ENCODE measurements at places on chromosomes 5 and 9.

- H3K27me3 ChIP-seq = no peaks in the 10 kb centered on the region
- no peak overlapping the region for H3K27ac ChIP-seq
- DNase-seq = no peak
- H3K36me3 ChIP-seq = no peaks in the 10 kb centered on the region
Measured at GRCh38 chr9:23538067-23538402, 288.0 kb downstream of the ELAVL2 start.

- no peak for DNase-seq
- no peaks in the 10 kb centered on the region for H3K4me1 ChIP-seq
- H3K4me3 ChIP-seq = no peak overlapping the region
- no peaks in the 10 kb centered on the region for H3K27me3 ChIP-seq
Measured at GRCh38 chr5:77080905-77081304, 6.2 kb downstream of the ZBED3 start.

DNA sequence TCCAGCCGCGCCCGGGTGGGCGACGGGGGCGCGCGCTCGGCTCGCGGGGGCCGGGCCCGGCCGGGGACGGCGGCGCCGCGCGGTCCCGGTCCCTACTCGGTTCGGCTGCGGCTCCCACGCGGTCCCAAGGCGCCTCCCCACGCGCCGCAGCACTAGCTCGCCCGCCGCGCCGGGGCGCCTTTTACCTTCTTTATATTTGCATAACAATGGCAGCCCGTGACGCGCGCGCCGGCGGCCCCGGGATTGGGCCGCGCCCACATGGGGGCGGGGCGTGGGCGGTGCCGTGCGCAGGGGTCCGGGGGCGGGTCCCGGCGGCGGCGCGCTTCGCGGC is at the start of gene NRARP:
Gene NRARP, minus strand, starts transcription at position 154 of the 331 bp plus-strand sequence. CDS start 343 bp downstream, outside the sequence.
- peaks cover under 1% of the 10 kb centered on the region for H3K27me3 ChIP-seq
- H3K36me3 ChIP-seq = peaks cover 6% of the 10 kb centered on the region
- H3K4me3 ChIP-seq = peak within 1 kb of the TSS; percentile 74
- peak; percentile 86 for DNase-seq

DNA sequence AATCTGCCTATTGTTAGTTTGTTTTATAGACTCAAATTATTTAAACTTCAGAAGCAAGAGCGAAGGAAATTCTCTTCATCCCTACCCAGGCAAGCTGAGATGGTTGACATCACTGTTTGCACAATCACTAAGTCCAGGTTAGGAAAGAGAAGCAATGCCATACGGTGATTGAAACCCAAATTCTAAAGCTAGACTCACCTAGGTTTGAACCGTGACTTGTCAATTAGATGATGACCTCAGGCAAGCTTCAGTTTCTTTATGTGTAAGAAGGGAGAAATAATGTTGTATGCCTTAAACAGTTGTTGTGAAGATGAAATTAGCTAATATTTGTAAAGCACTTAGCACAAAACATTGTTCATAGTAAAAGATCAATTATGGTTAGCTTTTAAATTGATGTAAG is 96.5 kb upstream of the ANKRD55 start:
- peak; percentile 27 for DNase-seq
- H3K36me3 ChIP-seq = no peaks in the 10 kb centered on the region
- H3K4me3 ChIP-seq = no peak overlapping the region
- no peaks in the 10 kb centered on the region for H3K27me3 ChIP-seq

GRCh38 chr5:97846643-97847042 is 663.6 kb upstream of the RIOK2 start:
- H3K27me3 ChIP-seq = no peaks in the 10 kb centered on the region
- no peak overlapping the region for H3K4me3 ChIP-seq
- H3K36me3 ChIP-seq = no peaks in the 10 kb centered on the region

GRCh38 chr5:156274453-156274852 is 52.5 kb upstream of the SGCD start:
- H3K4me3 ChIP-seq = no peak overlapping the region
- no peak overlapping the region for H3K27ac ChIP-seq
- H3K4me1 ChIP-seq = no peaks in the 10 kb centered on the region
- H3K36me3 ChIP-seq = no peaks in the 10 kb centered on the region
- H3K27me3 ChIP-seq = no peaks in the 10 kb centered on the region

DNA sequence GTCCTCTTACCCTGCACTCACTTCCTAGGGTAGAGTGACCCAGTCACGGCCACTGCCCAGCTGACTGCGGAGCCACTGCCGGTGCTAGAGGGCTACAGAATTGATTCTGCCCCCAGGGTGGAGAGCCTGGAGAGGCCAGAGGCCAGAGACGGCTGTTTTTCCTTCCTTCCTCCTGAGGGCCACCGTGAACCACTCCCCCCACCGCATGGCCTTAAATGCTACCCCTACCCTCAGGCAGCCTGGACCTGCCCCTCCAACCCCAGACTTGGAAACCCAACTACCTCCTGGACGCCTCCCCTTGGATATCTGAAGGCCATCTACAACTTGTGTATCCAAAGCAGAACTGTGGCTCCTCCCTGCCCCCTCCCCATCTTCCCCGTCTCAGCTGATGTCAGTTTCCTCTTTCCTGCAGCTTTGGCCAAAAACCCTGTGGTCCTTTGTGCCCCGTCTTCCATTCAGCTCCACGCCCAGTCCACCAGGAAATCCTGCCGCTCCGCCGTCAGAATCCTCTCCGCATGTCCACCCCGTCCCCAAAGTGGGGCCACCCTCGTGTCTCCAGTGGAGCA is 16.3 kb downstream of the SH2D3C start:
- H3K4me1 ChIP-seq = no peaks in the 10 kb centered on the region
- H3K27ac ChIP-seq = no peak overlapping the region
- peaks cover 6% of the 10 kb centered on the region for H3K36me3 ChIP-seq
- H3K27me3 ChIP-seq = peaks cover 15% of the 10 kb centered on the region
- no peak for DNase-seq

DNA sequence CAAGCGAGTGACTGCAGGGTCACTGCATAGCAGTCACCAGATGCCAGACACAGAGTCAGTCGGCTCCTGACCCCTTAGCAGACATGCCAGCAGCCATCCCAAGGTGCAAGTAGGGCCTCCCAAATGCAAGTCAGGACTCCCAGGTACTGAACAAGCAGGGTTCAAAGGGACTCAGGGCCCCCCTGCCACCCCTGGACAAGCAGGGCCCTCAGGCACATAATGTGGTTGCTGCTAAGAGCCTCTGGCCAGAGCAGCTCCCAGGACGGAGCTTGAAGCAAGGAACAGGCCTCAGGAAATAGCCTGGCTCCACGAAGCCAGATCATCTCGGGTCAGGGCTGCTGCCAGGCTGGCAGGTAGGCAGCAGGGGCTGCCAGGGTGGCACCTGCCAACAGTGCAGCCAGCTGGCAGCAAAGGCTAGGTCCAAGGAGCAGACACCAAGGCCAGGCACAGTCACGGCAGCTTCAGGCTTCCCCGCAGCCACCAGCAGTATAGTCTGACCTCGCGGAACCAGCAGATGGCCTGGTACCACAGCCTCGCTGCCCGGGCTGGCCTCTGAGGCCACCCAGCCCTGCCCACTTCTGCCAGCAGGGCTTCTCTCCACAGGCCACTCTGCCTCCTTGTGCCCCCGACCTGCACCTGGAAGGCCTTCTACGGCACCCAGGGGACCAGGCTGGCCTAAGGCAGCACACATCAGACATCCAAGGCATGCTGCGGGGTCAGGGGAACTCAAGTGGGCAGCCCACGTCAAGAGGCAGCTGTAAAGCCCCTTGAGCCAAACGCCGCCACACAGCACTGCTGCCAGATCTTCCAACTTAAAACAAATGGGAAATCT is 7.4 kb downstream of the EEIG1 start:
- DNase-seq = no peak
- peaks cover 6% of the 10 kb centered on the region for H3K36me3 ChIP-seq
- no peak overlapping the region for H3K4me3 ChIP-seq
- no peak overlapping the region for H3K27ac ChIP-seq

GRCh38 chr5:56746553-56747339 is 68.6 kb upstream of the MAP3K1 start:
- H3K36me3 ChIP-seq = peaks cover 3% of the 10 kb centered on the region
- H3K27ac ChIP-seq = no peak overlapping the region
- H3K4me1 ChIP-seq = peaks cover 4% of the 10 kb centered on the region
- H3K27me3 ChIP-seq = no peaks in the 10 kb centered on the region

DNA sequence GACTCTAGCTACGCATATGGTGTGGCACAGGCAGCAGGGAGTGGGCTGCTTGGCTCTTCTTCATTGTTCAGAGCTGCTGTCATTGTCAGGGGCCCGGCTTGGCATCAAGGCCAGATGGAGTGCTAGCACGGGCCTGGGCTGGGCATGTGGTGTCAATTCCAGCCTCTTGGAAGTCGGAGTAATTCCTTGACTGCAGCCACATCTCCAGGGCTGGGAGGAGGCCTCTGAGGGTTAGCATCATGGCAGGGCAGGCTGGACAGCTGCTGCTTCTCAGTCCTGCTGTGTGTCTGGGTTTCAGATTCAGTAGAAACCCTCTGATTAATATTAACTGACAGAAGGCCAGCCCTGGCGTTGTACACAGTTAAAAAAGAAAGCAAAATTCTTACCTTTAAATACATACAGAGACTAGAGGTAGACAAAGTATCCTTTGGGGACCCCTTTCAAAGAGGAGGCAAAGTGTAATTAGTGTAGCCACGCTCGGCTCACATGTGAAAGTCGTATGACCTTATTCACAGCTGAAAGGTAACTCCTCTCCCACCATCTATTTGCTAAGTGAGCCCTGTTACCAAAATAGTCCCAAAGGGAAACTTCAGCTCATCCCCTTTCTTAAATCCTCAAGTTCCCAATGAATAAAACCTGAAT is 126.4 kb downstream of the DOCK2 start:
- DNase-seq = no peak
- no peaks in the 10 kb centered on the region for H3K27me3 ChIP-seq
- peaks cover 7% of the 10 kb centered on the region for H3K4me1 ChIP-seq
- no peak overlapping the region for H3K4me3 ChIP-seq
- no peaks in the 10 kb centered on the region for H3K36me3 ChIP-seq
- no peak overlapping the region for H3K27ac ChIP-seq

DNA sequence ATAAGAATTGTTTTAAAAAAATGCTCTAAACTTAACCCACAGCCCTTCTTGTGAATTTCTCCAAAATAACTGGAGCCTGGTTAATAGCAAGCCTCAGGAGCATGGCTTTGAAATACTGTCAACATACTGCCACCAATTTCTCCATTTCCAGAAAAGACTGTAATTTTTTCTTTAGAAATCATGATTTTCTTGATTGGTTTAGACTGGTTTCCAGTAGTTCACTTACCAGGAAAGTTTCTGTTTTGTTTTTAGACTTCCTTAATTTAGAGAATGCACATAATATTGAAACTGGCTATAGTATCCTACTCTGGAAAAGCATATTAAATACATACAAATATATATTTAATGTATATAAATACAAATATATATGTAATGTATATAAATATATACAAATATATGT is 4.5 kb upstream of the CD274 start:
- DNase-seq = no peak
- H3K4me3 ChIP-seq = no peak overlapping the region
- peaks cover 22% of the 10 kb centered on the region for H3K4me1 ChIP-seq
- no peak overlapping the region for H3K27ac ChIP-seq
- no peaks in the 10 kb centered on the region for H3K27me3 ChIP-seq

GRCh38 chr5:10461904-10462555 is 20.4 kb downstream of the ROPN1L start:
- no peaks in the 10 kb centered on the region for H3K27me3 ChIP-seq
- DNase-seq = peak; percentile 75
- H3K36me3 ChIP-seq = no peaks in the 10 kb centered on the region
- peak overlapping the region; percentile 52 for H3K27ac ChIP-seq
- H3K4me3 ChIP-seq = no peak overlapping the region
